Frontal cortex (tissue), 4 donors: ENCODE measurements at places on chromosomes 13 and 19. TPM values are rescaled to one million over a fixed set of nuclear protein-coding genes. Genes with fewer than 3 reads are reported as not detected.

The ZFP28 gene
- total RNA-seq, result 35.5 TPM

- DNase-seq, result no peak
These were observed 287.3 kb upstream of the MAB21L1 start for GRCh38 chr13:35763782-35764123.

The KIR2DL3 gene
- total RNA-seq, result not detected

The GJB6 gene
- total RNA-seq, result 12.6 TPM
